T-helper 2 cell (primary cell): ENCODE measurements at places on chromosomes 2 and 18.
A peak's percentile ranks its signal among the peaks of the same experiment; 100 is the strongest.

GRCh38 chr18:57150081-57150480 is 3.2 kb downstream of the BOD1L2 start:
- no peak for DNase-seq

DNA sequence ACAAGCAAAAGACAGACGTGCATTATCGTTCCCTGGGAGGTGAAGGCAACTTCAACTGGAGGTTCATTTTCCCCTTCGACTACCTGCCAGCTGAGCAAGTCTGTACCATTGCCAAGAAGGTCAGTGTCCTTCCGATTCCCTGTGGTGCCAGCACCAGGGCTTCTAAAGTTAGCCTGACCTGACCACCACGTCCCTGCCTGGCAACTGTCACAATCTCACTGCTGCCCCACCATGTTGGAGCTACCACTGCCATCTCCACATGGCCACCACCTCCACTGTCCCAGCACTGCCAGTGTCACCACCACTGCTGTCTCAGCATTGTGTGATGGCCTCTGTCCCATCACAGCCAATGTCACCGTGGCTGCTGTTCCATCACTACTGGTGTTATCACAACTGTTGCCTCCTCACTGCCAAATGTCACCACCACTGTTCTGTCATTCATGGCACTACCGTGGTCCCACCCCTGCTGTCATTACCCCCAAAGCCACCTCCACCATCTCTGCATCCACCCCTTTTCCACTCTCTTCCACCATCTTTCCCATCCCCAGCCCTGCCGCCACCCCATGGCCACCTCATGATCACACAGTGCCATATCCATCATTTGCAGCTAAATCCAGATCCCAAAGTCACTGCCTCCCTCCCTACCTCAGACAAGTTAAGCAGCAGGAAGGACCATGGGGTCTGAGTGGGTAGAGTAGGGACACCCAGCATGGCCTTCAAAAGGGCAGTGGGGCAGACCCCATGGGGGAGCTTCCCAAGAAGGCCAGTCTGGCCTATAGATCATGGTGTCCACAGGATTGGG is 216.5 kb downstream of the DYSF start:
- DNase-seq = no peak

DNA sequence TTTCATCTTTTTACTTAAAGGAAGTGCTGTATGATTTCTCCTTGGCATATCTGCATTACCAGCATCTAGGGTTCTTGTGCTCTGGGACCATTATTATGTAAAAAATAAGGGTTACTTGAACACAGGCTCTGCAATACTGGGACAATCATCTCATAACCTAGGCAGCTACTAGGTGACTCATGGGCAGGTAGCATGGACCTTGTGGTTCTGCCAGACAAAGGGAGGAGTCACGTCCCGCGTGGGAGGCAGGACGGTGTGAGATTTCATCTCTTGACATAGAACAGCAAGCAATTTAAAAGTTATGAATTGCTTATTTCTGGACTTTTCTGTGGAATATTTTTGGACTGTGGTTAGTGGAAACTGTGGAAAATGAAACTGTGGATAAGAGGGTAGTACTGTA is 34.1 kb downstream of the ASAP2 start:
- no peak for DNase-seq

- no peak for DNase-seq
Measured at GRCh38 chr2:176553685-176554100, 284.5 kb downstream of the MTX2 start.

DNA sequence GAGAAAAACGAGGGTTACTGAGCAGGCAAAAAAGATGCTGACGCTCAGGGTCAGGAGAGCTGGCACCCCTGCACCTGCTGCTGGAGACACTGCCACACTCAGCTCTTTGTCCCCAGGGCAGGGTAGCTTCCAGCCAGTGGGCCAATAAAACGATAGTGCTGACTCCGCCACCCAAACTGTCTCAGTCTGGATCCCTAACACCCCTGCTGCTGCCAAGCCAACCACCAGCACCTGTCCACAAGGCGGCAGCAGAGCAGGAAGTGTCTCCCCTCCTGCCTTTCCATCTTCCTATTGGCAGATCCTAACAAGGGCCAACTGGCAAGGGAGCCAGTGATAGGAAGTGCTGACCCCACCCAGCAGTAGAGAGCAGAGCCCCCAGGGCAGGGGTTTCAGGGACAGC is 531.5 kb upstream of the SALL3 start:
- DNase-seq = no peak

DNA sequence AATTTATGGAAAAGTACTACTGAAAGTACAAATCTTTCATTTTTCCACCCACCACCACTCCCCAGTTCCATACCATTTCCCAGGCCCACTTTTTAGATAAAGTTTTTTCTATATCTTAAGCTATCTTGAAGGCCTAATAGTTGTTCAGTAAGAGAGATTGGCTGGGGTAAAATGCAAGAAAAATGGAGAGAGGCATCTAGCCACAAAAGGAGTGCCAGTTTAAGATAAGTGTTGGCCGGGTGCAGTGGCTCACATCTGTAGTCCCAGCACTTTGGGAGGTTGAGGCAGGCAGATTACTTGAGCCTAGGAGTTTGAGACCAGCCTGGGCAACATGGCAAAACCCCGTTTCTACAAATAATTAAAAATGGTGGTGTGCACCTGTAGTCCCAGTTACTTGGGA is 28.6 kb downstream of the NBEAL1 start:
- DNase-seq = no peak

- DNase-seq = no peak
Measured at GRCh38 chr2:152613235-152613634, 104.0 kb downstream of the PRPF40A start.

GRCh38 chr2:158782616-158783015 is 12.5 kb upstream of the DAPL1 start:
- no peak for DNase-seq

GRCh38 chr2:7601990-7602389 is 684.8 kb downstream of the RNF144A start:
- DNase-seq = no peak

DNA sequence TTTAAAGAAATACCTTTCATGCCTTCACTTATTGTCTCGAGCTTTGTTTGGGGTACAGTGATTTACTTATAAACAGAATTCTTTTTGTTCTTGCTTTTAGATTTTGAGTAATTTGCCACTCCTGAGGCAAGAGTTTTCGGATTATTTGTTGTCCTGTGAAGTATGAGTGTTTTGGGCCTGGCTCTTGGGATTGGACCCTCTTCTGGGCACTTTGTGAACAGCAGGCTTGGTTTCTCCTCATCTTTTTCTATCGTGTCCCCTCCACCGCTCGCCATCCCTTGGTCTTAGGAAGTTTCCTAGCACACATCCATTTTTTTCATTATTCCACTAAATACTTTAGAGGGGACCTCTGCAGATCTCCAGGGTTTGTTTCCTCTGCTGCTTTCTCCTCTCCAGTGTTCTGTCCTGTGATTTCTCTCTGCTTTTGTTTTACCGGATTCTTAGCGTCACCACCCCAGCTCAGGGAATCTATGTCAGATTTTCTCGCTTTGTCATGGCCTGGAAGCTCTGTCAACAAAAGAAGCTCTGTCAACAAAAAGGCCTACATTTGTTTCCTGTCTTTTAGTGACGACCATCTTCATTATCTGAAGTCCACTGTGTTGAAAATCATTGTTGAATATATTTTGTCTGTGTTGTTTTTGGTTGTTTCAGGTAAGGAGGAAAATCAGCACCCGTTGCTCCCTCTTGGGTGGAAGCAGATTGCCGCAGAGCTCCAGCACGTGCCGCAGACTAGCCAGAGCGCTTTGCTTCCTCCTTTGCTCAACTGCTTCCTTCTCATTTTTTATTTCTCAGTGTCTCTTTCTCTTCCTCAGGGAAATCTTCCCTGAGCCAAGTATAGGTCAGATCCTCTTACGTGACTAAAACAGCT is 27.8 kb downstream of the ANKRD62 start:
- no peak for DNase-seq

- DNase-seq = no peak
Measured at GRCh38 chr2:77488141-77488540, 34.0 kb downstream of the LRRTM4 start.

GRCh38 chr2:212990697-212991096 is 160.7 kb downstream of the IKZF2 start:
- DNase-seq = no peak

- DNase-seq = no peak
Measured at GRCh38 chr2:112629224-112629623, 16.5 kb upstream of the SLC20A1 start.

DNA sequence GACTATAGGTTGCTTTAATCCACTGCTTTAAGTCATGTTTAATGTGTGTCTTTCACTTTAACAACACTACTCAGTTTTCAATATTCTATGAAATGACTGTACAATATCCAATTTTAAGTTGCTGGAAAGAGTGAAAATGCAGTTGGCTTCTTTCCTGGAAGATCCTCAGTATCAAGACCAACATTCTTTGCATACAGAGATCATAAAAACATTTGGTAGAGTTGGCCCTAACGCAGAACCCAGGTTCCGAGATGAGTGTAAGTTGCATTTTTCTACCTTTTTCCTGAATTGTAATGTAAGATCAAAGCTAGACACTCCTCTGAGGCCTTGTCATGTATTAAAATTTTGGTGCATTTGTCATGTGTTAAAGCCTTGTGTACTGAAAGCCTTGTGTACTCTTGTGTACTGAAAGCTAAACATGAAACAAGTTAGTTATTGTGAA is 42.9 kb upstream of the TNFRSF11A start:
- no peak for DNase-seq

DNA sequence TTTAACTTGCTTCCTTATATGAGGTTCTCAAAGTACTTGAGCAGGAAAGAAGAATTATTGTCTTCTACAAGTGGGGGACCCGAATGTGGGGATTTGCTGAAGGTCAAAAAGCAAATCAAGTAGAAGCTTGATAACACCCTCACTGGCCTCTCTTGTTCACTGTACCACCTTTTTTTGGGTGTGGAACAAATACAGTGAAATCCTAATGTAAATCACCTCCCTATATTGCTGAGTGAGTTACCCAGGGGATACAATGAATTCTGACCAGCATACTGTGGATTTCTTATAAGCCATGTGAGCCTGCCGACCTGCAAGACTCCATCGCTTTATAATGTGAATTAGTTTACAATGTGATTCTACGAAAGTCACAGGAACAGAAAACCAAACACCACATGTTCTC is 66.5 kb downstream of the DOCK10 start:
- DNase-seq = no peak

DNA sequence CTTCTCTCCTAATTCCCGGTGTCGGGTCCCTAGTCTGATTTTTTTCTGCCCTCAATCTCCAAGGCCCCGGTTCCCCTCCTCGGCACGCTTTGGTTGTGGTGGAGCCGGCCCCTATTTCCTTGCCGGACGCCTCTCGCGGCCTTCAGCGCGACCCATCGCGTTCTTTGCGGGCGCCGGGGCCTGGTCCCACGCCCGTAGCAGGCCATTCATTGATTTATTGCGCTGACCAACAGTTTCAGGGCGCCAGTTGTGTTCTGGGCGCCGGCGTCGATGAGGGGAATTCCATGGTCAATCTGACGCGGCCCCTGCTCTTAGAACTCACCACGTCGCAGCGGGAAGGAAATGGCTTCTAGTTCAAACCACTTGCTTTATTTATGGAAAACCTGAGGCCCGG is 396 bp downstream of the CNOT9 start:
- DNase-seq = peak; percentile 64

DNA sequence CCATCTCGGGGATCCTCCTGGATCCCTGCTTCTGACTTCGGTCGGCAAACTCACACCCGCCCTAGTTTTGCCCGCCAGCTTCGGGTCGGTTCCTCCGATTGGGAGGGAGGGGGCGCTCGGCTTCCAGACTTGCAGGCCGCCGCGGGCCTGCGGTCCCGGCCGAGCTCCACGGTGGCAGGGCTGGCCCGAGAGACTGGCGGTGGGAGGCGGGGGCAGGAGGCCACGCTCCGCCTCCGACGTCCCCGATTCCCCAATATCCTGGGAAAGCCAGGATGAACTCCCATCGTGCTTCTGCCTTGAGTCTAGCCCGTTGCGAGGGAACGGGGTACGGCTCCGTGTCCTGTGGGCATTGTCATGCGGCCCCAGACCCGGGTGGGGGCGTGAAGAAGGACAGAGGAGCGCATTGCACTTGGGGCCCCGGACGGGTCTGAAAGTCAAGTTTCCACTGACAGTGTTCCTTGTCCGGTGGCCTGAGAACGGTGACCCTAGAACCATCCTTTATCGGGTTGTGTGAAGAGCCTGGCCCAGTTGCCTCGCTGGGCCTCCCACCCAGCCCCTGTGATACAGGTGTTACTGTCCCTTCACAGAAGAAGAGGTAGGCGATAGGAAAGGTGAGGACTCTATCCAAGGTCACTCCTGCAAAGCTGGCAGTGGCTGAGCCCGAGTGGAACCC is 2.4 kb upstream of the INHBB start:
- DNase-seq = peak; percentile 24

GRCh38 chr2:61727746-61728145 is 126.1 kb downstream of the FAM161A start:
- DNase-seq = no peak

DNA sequence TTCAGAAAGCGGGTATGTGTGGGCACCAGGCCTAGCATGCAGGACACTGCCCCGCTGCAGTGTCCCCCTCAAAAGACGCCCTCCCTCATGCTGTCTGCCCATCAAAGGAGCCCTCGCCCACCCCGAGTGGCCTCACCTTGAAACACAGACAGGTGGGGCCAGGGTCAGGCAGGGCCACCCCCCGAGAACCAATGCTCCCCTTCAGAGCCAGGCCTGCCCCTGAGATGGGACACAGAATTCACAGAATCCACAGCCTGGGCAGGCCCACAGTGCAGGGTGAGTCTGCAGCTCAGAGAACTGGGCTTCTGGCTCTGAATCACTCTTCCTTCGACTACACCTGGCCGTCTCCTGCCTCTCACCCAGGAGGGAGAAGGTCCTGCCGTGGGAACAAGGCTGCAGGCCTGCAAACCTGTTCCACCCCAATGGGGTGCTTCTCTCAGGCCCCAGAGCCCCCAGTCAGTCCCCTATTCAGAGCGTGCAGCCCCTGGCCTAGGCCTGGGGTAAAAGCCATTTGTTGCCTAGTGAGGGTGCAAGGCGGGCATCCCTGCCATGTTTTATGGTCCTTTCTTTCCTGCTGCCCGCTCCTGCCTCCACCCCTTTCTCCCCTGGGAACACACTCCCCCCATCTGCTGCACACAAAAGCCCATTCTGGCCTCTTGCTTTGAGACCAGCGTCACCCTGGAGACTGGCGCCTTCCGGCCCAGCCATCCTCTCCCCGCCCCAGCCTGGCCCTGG is 11.3 kb upstream of the ARHGEF4 start:
- DNase-seq = no peak

DNA sequence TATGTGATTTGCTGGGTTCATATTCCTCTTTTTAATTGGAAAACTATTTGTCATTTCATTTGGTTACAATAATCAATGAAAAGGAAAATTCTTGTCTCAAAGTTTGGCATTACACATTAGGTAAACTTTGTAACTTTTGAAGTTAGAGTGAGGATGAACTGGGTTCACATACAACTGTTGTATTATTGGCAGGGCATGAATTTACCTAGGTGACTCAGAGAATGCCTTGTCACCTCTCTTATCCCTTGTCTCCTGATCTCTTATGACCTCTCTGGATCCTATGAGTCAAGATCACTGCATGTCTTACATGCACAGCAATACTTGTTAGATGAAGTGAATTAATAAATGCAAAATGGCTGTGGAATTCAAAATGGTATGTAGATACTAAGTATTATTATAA is 563.4 kb upstream of the GCFC2 start:
- DNase-seq = no peak
